ENCODE measurements at places on chromosomes 4 and X.

- no peak for DNase-seq
- H3K36me3 ChIP-seq = no peaks in the 10 kb centered on the region
- H3K4me3 ChIP-seq = no peak overlapping the region
- H3K27me3 ChIP-seq = no peaks in the 10 kb centered on the region
These were observed 290.7 kb downstream of the TRIML1 start for GRCh38 chr4:188429965-188430364.

DNA sequence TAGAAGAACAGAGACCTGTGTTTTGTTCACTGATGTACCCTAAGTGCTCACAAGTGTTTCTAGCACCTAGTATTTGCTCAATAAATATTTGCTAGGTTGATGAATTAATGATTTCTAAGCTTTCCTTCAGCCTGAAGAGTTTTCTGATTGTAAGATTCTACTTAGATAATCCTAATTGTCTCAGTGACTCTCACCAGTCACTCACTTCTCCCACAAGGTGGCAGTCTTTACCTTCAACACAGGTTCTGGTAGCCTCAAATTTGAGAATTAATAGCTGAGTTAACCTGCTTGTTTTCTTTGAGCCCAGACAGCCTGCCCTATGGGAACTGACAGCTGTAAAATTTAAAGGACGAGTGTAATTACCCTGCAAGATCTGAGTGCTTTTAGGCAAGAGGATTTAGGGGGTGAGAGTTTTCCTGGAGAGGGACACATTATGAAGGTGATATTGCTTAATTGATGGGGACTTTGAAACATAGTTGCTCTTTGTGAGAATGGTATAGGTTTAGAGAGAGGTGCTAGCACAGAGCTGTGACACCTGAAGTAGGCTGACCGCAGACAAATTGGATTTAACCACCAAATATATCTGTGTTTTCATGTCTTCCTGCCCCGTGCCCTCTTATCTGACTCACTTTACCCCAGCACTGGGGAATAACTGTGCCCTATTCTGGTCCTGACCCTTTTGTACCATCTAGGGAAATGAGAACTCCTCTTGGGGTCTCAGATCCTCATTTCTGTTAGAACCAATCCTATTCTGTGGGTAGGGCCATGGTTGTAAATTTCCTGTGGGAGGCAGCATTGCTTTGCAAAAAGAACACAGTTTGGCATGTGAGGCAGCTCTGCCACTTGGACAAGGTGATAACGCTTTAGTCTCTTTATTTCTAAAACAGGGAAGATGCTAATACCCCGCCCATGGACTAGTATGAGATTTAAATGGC is 27.7 kb downstream of the CD38 start:
- no peak overlapping the region for H3K27ac ChIP-seq
- H3K36me3 ChIP-seq = no peaks in the 10 kb centered on the region
- H3K4me3 ChIP-seq = no peak overlapping the region
- peak; percentile 43 for DNase-seq
- H3K27me3 ChIP-seq = no peaks in the 10 kb centered on the region

- DNase-seq = no peak
- no peaks in the 10 kb centered on the region for H3K4me1 ChIP-seq
- no peaks in the 10 kb centered on the region for H3K36me3 ChIP-seq
- H3K4me3 ChIP-seq = no peak overlapping the region
- no peak overlapping the region for H3K27ac ChIP-seq
These were observed 65.5 kb upstream of the HHIP start for GRCh38 chr4:144580430-144580829.

DNA sequence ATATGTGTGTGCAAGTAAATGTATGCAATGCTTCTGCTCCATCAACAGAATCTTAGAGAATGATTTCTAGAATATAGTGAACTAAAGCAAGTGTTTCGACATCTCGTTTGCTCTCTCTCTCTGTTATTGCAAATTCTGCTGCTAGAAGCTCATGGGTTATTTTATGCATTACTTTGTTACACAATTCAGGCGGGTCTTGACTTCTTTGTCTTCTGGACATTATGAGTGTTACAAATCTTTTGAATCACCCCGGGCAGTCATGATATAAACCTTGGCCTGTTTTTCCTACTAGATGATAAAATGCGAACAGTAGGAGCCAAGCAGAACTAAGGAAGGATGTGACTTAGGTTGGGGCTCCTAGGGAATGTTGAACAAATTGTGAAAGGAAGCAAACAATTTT is 166.4 kb upstream of the SFRP2 start:
- no peak overlapping the region for H3K27ac ChIP-seq
- DNase-seq = no peak
- no peak overlapping the region for H3K4me3 ChIP-seq
- H3K4me1 ChIP-seq = peaks cover 4% of the 10 kb centered on the region
- H3K36me3 ChIP-seq = no peaks in the 10 kb centered on the region
- peaks cover 3% of the 10 kb centered on the region for H3K27me3 ChIP-seq

- H3K27ac ChIP-seq = no peak overlapping the region
- H3K27me3 ChIP-seq = no peaks in the 10 kb centered on the region
- H3K36me3 ChIP-seq = no peaks in the 10 kb centered on the region
- H3K4me3 ChIP-seq = no peak overlapping the region
These were observed 237.2 kb downstream of the FAT4 start for GRCh38 chr4:125551967-125552366.

- no peaks in the 10 kb centered on the region for H3K27me3 ChIP-seq
- no peak overlapping the region for H3K4me3 ChIP-seq
- DNase-seq = no peak
- H3K4me1 ChIP-seq = no peaks in the 10 kb centered on the region
- H3K36me3 ChIP-seq = no peaks in the 10 kb centered on the region
- no peak overlapping the region for H3K27ac ChIP-seq
These were observed 709.3 kb downstream of the PCDH18 start for GRCh38 chr4:136823020-136823419.

GRCh38 chr4:1971456-1972200 is 37.1 kb downstream of the NELFA start:
- no peak overlapping the region for H3K27ac ChIP-seq
- no peak for DNase-seq
- H3K27me3 ChIP-seq = no peaks in the 10 kb centered on the region
- H3K4me1 ChIP-seq = no peaks in the 10 kb centered on the region
- peaks cover 53% of the 10 kb centered on the region for H3K36me3 ChIP-seq
- H3K4me3 ChIP-seq = no peak overlapping the region

DNA sequence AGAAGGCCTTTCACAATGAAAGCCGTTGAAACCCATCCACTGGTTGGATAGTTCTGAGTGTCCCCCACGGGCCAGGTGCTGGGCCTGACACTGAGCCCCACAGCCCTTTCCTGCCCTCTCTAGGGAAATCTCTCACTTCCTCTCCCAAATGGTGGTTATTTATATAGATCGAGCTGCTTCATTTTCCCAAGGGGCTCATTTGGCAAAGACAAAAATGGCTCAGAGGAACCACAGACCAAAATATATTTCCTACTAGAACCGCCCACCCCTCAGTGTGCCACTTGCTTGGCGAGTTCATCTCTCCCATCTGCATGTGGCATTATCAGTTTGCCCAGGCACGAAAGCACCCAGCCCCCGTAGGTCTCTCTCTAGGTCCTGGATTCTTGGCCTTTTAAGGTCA is 53.3 kb upstream of the STIM2 start:
- H3K27me3 ChIP-seq = no peaks in the 10 kb centered on the region
- no peak overlapping the region for H3K27ac ChIP-seq
- DNase-seq = no peak

- H3K4me3 ChIP-seq = no peak overlapping the region
- DNase-seq = no peak
- H3K4me1 ChIP-seq = peaks cover 4% of the 10 kb centered on the region
- no peak overlapping the region for H3K27ac ChIP-seq
- H3K36me3 ChIP-seq = no peaks in the 10 kb centered on the region
These were observed 25.2 kb downstream of the NYX start for GRCh38 chrX:41472231-41472815.

DNA sequence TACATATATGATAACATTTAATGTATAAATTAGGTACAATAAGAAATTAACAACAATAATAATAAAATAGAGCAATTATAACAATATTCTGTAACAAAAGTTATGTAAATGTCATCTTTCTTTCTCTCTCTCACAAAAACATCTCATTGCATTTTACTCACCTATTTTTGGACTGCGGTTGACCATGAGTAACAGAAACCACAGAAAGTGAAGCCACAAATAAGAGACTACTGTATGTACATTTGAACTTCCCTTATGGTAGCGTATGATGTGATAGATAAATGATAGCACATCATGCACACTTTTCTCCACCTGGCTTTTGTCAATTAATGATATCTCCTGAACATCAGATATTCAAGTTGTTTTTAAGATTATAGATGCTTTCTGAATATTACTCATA is 80.5 kb downstream of the HNRNPD start:
- no peak for DNase-seq
- H3K36me3 ChIP-seq = no peaks in the 10 kb centered on the region

DNA sequence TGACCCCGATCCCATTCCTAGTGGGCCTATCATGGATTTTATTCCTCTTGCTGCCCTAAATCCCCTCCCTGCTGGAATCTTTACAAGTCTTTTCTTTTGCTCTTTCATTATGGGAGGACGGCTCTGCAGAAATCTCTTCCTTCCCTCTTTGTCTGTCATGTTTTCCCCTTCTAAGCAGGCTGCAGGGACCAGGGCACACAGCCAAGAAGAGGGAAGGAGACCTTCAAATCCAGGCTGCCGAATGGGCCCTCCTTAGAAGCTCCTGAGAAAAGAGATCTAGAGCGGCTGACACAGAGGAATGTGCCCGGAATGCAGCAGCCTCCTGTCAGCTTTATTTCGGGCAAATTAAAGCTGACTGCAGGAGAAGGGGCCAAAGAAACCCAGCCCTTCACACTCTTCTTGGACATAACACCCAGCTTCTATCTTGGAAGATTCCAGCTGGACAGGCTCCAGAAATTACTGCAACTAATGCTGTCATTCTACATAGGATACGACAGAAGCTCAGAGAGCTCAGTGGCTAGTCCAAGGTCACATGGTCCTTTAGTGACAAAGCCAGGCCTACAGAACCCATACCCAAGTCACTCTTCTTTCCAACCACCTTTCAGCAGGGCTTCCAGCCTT is 187.8 kb upstream of the NHS start:
- H3K27me3 ChIP-seq = no peaks in the 10 kb centered on the region
- no peak overlapping the region for H3K4me3 ChIP-seq
- no peak for DNase-seq
- no peaks in the 10 kb centered on the region for H3K4me1 ChIP-seq
- no peaks in the 10 kb centered on the region for H3K36me3 ChIP-seq
- no peak overlapping the region for H3K27ac ChIP-seq

DNA sequence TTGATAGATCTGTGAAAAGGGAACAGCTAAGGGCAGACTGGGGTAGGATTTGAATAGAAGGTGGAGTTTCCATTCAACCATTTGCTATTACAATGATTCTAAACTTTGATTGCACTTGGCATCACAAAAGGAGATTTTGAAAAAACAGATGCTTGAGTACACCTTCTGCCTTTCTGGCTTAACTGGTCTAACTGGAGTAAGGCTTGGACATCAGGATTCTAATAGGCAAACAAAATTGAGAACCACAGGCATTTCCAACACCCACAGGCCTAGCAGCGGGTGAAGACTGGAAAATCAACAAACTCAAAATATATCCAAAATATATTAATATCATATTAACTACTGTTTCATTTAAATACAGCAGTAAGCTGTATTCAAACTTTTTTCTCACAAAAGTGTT is 1.9 kb upstream of the VEGFC start:
- no peak overlapping the region for H3K27ac ChIP-seq
- H3K4me1 ChIP-seq = peaks cover 6% of the 10 kb centered on the region
- no peak for DNase-seq
- H3K36me3 ChIP-seq = no peaks in the 10 kb centered on the region
- H3K27me3 ChIP-seq = peaks cover 33% of the 10 kb centered on the region

DNA sequence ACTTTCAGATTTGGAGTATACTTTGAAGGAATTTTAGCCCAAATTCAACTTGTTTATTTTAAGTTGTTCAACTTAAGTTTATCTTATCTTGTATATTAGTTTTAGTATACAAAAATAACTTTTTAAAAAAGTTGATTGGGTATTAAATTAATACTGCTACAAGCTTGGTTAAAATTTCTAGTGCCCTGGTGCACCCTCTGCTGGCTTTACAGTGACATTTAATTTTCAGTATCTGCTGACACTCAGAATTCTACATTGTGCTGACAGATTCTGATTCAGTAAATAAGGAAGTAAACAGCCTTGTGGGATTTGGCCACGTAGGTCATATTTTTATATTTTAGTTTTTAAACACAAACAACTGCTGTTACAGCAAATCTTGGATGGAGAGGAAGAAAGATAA is 2.9 kb downstream of the EDA start:
- peak; percentile 11 for DNase-seq
- H3K36me3 ChIP-seq = no peaks in the 10 kb centered on the region
- H3K4me1 ChIP-seq = peaks cover 24% of the 10 kb centered on the region
- H3K4me3 ChIP-seq = no peak overlapping the region

- no peak overlapping the region for H3K4me3 ChIP-seq
- peaks cover 31% of the 10 kb centered on the region for H3K4me1 ChIP-seq
- no peak for DNase-seq
- peaks cover 33% of the 10 kb centered on the region for H3K36me3 ChIP-seq
- no peaks in the 10 kb centered on the region for H3K27me3 ChIP-seq
These were observed 102.4 kb downstream of the CAMK2D start for GRCh38 chr4:113659127-113659526.

DNA sequence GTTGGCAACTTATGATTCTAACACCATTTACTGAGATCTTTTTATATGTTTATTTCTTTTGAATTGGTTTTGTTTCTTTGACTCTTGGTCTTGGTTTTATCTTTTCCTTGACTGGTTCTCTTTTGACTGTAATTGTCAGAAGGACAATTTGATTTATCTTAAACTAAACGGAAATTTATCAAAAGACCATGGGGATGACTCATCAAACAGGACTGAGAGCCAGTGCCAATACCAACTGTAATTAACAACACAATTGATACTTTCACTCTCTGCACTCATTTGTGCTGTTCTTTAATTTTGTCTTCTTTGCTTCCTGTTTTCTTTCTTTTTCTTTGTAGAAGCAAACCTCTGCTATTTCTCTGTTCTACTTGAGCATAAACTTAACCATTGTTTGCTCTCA is 776.8 kb downstream of the CCSER1 start:
- H3K27me3 ChIP-seq = no peaks in the 10 kb centered on the region
- DNase-seq = no peak
- no peak overlapping the region for H3K27ac ChIP-seq
- peaks cover 3% of the 10 kb centered on the region for H3K36me3 ChIP-seq
- no peaks in the 10 kb centered on the region for H3K4me1 ChIP-seq

DNA sequence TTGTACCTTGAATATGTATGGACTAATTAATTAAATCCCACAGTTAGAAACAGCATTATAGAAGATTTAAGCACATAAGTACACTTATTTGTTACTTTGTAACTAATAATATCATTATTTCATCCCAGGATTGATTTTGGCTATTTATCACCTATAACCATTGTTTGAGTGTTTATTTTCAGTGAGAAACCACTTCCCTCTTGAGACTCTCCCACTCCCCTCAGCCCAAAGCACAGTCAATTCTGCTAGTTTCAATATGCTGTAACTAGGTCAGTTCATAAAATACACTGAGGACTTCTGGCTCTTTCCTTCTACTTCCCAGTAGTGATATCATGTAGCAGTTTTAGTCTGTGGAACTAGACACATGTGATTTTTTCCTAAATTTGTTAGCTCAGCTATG is 16.3 kb downstream of the OFD1 start:
- no peak for DNase-seq
- peaks cover 40% of the 10 kb centered on the region for H3K4me1 ChIP-seq

- H3K4me3 ChIP-seq = no peak overlapping the region
- H3K4me1 ChIP-seq = peaks cover 20% of the 10 kb centered on the region
- H3K27me3 ChIP-seq = no peaks in the 10 kb centered on the region
- no peaks in the 10 kb centered on the region for H3K36me3 ChIP-seq
- DNase-seq = peak; percentile 44
- H3K27ac ChIP-seq = no peak overlapping the region
These were observed 127.4 kb upstream of the ENPP6 start for GRCh38 chr4:184344899-184345572.

GRCh38 chr4:91427171-91427570 is 876.6 kb upstream of the GRID2 start:
- no peak overlapping the region for H3K4me3 ChIP-seq
- no peaks in the 10 kb centered on the region for H3K36me3 ChIP-seq
- H3K27me3 ChIP-seq = no peaks in the 10 kb centered on the region
- no peaks in the 10 kb centered on the region for H3K4me1 ChIP-seq
